ENCODE measurements at places on chromosomes 11 and 22. TPM values are rescaled to one million over a fixed set of nuclear protein-coding genes. Genes with fewer than 3 reads are reported as not detected.

DNA sequence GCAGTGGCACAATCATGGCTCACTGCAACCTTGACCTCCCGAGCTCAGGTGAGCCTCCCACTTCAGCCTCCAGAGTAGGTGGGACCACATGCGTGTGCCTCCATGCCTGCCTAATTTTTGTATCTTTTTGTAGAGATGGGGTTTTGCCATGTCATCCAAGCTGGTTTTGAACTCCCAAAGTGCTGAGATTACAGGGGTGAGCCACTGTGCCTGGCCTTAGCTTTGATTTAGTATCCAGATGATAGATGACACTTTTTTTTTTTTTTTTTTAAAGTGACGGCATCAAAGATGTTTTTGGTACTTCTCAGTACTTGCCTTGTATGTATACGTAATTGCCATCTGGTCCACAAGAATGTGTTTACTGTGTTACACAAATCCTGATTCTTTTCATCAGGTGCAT, 23.4 kb downstream of the LDHAL6A start:
- no peak for DNase-seq

DNA sequence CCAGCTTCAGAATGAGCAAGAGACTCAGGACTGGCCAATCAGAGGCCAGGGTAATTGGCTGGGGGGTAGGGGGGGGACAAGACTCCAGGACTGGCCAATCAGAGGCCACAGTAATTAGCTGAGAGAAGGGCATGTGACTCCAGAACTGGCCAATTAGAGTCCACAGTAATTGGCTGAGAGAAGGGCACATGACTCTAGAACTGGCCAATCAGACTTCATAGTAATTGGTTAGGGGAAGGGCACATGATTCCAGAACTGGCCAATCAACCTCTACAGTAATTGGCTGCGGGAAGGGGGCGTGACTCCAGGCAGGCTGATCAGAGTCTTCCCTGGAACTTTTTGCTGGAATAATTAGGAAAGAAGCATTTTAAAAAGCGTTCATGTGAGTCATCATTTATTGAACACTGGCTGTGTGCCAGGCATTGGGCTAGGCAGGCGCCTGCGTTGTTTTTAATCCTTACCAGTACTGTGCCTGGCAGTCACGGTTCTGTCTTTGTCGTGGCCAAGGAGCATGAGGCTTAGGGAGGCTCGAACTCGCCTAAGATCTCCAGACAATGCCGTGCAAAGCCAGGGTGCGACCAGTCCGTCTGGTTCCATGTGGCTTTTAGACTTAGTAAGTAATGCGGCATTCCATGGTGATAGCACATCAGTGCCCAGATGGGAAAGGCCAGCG, 508.1 kb downstream of the TBC1D22A start:
- DNase-seq = no peak

Gene C11orf65
- total RNA-seq = 0.21 TPM

DNA sequence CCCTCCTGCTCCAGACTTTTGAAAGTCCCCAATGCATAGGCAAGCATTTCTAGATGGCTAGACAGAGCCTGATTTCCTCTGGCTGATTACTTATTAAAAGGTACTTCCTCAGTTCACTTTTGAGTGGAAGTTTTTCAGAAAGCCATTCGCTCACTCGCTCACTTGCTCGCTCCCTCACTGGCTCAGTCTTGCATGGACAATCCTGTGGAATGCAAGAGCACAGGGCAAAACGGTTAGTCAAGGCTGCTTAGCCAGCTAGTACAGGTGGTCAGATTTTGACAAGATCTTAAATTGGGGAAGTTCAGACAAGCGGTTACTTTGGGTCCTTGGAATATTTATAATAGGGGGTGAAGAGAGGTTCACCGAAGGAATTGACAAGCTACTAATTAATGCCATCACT, 101.0 kb downstream of the ARL14EP start:
- no peak for DNase-seq

GRCh38 chr22:31212783-31213629, 908 bp downstream of the LIMK2 start:
- no peak for DNase-seq

Gene C22orf42
- not detected for total RNA-seq

Gene ADAMTS15
- total RNA-seq = not detected

DNA sequence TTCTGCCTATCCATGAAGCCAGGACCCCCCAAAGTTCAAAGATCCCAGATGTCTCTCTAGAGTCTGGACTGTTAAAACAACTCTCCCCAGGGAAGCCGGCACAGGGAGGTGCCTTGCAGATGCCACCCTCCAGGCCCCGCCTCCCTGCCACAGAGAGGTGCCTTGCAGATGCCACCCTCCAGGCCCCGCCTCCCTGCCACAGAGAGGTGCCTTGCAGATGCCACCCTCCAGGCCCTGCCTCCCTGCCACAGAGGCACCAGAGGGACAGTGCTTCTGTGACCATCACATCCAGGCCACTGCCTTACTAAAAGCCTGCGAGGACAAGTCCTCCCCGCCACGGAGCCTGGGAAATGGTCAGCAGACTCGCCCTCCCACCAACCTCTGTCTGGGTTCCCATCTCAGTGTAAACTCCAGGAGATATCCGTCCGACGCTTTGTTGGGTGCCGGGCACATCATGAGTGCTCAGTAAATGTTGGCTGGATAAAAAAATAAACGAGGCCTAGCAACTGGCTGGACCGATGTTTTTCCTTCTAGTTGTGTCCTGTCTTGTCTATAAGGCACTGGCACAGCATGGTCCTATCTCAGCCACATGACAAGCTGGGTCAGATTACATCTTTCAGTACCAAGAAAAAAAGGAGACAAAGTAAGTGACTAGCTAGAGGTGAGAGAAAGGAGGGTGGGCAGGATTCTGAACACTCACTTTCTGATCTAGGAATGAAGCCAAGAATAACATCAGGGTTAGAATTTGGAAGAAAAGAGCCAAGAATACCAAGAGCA, 91.2 kb upstream of the CSNK2A3 start:
- DNase-seq = no peak

DNA sequence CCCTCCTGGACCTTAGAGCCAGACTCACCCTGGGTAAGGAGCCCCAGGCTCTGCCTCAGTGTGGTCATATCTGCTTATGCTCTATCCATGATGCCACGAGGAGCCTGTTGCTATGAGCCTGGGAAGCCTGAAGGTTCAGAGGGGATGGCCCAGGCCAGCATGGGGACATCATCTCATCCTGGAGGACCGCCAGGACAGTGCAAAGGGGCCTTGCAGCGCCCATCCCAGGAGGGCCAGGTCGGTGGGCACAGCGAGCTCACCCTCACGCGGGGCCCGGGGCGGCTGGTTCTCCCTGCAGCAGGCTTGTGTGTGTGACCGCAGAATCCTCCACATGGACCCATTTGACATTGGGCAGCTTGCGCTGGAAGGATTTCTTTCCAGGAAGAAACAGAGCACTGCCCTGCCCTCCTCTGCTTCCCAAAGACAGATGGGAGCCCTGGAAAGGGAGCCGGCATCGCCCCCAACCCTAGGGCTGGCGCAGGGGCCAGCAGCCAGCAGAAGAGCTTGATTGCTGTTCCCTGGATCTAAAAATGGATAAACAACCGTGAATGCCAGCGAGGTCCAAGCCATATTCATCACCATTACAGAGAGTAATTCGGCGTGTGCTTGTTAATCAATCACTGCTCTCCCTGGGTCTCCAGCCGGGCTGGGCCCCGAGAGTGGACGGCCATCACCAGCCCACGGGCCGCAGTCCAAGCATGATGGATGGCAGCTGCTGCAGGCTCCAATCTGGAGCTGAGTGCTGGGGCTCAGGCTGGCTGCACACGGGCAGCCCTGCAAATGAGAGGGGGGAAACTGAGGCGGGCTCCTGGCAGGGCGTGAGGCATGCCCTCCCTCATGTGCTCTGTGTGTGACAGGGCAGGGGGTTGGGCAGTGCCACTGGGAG, 739.7 kb downstream of the BRD1 start:
- DNase-seq = no peak

DNA sequence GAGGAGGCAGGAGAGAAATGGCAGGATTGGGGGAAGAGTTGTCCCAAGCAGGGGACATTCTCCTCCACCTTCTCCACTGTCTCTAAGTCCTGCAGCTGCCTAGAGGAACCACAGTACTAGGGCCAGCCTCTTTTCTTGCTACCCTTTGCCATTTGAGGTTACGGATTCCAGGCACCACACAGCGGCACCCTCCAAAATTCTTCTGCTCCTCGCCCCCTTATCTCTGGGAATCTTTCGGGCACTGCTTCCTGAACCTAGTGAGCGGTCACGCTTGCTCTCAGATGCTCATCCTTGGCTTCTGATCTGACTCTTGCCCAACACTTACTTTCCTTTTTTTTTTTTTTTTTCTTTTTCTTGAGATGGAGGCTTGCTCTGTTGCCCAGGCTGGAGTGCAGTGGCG, 26.6 kb upstream of the XBP1 start:
- no peak for DNase-seq

DNA sequence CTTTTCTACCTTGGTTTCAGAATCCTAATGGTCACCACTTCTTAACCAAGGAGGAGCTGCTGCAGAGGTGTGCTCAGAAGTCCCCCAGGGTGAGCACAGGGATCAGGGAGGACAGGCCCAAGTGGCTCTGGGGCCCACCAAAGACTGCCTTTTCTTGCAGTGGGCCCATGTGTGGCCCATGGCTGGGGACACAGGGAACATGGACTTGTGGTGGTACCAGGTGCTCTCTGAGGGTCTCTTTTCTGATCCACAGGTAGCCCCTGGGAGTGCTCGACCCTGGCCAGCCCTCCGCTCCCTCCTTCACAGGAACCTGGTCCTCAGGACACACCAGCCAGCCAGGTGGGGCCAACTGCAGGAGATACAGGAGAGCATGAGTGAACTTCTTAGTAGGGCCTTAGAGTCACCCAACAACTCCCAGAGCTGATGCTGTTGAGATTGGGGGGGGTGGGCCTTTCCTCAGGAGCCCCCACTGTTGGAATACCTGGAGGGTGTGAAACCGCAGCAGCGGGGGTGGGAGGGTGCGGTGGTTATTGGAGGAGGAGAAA, 2.0 kb downstream of the MUS81 start:
- no peak for DNase-seq

GRCh38 chr11:119344291-119345010, 2.1 kb downstream of the MFRP start:
- DNase-seq = no peak

Gene LUZP2
- total RNA-seq = not detected

Gene PGA5
- total RNA-seq = not detected

Gene LMNTD2
- total RNA-seq = 2.8 TPM

Gene SEC14L6
- not detected for total RNA-seq

- peak; percentile 57 for DNase-seq
Measured at GRCh38 chr22:22168190-22168940, 76.2 kb upstream of the VPREB1 start.

Gene RRP7A
- total RNA-seq = 73.9 TPM

Gene CRYBB3
- total RNA-seq = not detected

GRCh38 chr22:41367039-41367679, 14.6 kb upstream of the TEF start:
- no peak for DNase-seq

- no peak for DNase-seq
Measured at GRCh38 chr11:46057489-46057888, 63.8 kb downstream of the PHF21A start.

DNA sequence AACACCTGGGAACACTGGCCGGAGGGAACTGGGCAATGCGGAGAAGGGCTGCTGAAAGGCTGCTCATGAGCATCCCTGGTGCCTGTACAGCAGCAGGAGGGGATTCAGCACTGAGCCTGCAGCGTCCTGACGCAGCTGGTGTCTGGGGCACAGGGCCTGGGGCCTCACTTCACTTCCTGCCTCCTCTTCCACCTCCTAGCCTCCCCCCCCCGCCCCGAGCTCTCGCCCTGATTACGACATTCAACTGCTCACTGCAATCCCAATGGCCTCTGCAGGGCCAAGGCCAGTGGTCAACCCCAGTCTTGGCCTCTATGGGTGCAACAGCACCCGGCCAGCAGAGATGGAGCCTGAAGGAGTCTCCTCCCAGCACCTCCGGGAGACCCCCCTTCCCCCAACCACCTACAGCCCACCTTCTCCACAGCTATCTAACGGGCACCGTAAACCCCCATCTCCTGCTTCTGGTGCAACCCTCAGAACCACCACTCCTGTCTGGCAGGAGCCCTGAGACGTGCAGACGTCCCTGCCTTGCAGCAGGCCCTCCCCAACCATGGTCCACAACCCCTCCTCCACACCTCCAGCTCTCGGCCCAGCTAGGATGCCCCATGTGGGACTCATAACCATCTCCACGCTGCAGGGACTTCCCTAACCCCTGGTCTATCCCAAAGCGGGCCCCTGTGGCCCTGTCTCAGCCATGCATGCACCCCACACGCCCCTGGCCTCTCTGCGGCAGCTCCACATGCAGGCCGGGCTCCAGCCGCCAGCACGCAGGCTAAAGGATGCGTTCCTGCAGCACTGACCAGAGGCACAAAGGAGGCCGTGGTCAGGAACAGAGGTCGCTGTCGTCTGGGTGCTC, 38.2 kb downstream of the BRD1 start:
- no peak for DNase-seq

Gene SCN4B
- total RNA-seq = not detected

- no peak for DNase-seq
Measured at GRCh38 chr11:19768815-19769214, 56.2 kb downstream of the NAV2 start.

GRCh38 chr22:31768422-31769059, 14.7 kb downstream of the DEPDC5 start:
- no peak for DNase-seq

GRCh38 chr11:12725055-12725862, 51.0 kb downstream of the TEAD1 start:
- DNase-seq = no peak

All from GM12878 (cell line).